ENCODE measurements at places on chromosomes 3 and 15.
A peak's percentile ranks its signal among the peaks of the same experiment; 100 is the strongest.

DNA sequence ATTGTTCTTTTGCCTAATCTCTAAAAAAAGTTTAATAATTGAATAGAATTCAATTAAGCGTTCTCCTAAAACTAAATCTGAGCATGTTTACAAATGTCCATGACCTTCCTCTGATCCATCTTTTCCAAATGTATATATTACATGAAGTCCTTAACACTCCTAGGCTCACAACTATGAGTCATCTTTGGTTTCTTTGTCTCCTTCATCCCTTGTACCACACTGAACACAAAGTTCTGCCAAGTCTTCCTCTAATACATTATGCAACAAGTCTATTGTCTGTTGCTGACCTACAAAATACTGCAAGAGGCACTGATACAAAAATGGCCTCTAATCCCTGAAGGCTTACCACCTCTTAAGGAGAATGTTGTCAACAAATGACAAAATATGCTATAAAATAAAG, 550.2 kb downstream of the PYDC2 start:
- H3K27ac ChIP-seq, result no peak overlapping the region
- H3K4me1 ChIP-seq, result no peaks in the 10 kb centered on the region
- H3K27me3 ChIP-seq, result no peaks in the 10 kb centered on the region
- no peaks in the 10 kb centered on the region for H3K36me3 ChIP-seq
- no peak overlapping the region for H3K4me3 ChIP-seq

GRCh38 chr3:21912711-21913110, 161.7 kb upstream of the ZNF385D start:
- H3K4me3 ChIP-seq, result no peak overlapping the region
- no peak overlapping the region for H3K27ac ChIP-seq
- H3K4me1 ChIP-seq, result no peaks in the 10 kb centered on the region

- no peak for DNase-seq
- H3K4me3 ChIP-seq, result no peak overlapping the region
- H3K4me1 ChIP-seq, result no peaks in the 10 kb centered on the region
- no peaks in the 10 kb centered on the region for H3K27me3 ChIP-seq
Observed at GRCh38 chr3:8638994-8639658, 5.5 kb downstream of the SSUH2 start.

GRCh38 chr15:52207191-52207590, 16.0 kb upstream of the GNB5 start:
- H3K36me3 ChIP-seq, result peaks cover 62% of the 10 kb centered on the region
- no peaks in the 10 kb centered on the region for H3K27me3 ChIP-seq
- H3K4me3 ChIP-seq, result no peak overlapping the region
- no peak overlapping the region for H3K27ac ChIP-seq
- no peaks in the 10 kb centered on the region for H3K4me1 ChIP-seq

GRCh38 chr3:58356054-58356453, 23.4 kb downstream of the PXK start:
- H3K27me3 ChIP-seq, result no peaks in the 10 kb centered on the region
- peaks cover 54% of the 10 kb centered on the region for H3K4me1 ChIP-seq
- H3K4me3 ChIP-seq, result no peak overlapping the region
- no peaks in the 10 kb centered on the region for H3K36me3 ChIP-seq

- H3K27ac ChIP-seq, result peak overlapping the region; percentile 84
- H3K27me3 ChIP-seq, result no peaks in the 10 kb centered on the region
- H3K4me1 ChIP-seq, result peaks cover 6% of the 10 kb centered on the region
- no peaks in the 10 kb centered on the region for H3K36me3 ChIP-seq
Observed at GRCh38 chr15:48642795-48643194, 2.7 kb downstream of the FBN1 start.

- no peak for DNase-seq
- no peaks in the 10 kb centered on the region for H3K4me1 ChIP-seq
- H3K4me3 ChIP-seq, result no peak overlapping the region
- no peaks in the 10 kb centered on the region for H3K36me3 ChIP-seq
- no peaks in the 10 kb centered on the region for H3K27me3 ChIP-seq
- H3K27ac ChIP-seq, result no peak overlapping the region
Observed at GRCh38 chr3:115990669-115991068, 367.4 kb downstream of the GAP43 start.

GRCh38 chr15:31427411-31427810, 100.8 kb downstream of the KLF13 start:
- H3K4me3 ChIP-seq, result no peak overlapping the region
- H3K27me3 ChIP-seq, result no peaks in the 10 kb centered on the region
- H3K27ac ChIP-seq, result no peak overlapping the region
- H3K4me1 ChIP-seq, result no peaks in the 10 kb centered on the region
- H3K36me3 ChIP-seq, result no peaks in the 10 kb centered on the region
- no peak for DNase-seq

DNA sequence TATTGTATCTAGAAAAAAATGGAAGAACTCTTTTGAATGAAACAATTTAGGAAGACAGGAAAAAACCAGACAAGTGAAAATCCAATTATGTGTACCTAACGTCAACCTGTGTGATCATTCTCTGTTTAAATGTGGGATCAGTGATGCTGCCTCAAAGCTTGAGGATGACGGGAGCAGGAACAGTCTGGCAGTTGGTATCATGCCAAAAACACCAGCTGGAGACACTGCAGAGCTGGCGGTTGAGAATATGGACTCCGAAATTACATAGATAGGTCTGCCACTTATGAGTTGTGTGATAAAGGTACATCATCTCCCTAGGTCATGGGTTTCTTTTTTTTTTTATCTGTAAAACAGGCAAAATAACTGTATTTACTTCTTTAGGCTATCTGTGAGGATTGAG, 480.5 kb downstream of the CNTN4 start:
- no peaks in the 10 kb centered on the region for H3K27me3 ChIP-seq
- H3K4me1 ChIP-seq, result no peaks in the 10 kb centered on the region
- H3K27ac ChIP-seq, result no peak overlapping the region
- no peak overlapping the region for H3K4me3 ChIP-seq

- peak; percentile 35 for DNase-seq
- peaks cover 25% of the 10 kb centered on the region for H3K4me1 ChIP-seq
- H3K27me3 ChIP-seq, result no peaks in the 10 kb centered on the region
- no peak overlapping the region for H3K27ac ChIP-seq
- H3K4me3 ChIP-seq, result no peak overlapping the region
Observed at GRCh38 chr3:56855856-56856512, 54.2 kb upstream of the ARHGEF3 start.

DNA sequence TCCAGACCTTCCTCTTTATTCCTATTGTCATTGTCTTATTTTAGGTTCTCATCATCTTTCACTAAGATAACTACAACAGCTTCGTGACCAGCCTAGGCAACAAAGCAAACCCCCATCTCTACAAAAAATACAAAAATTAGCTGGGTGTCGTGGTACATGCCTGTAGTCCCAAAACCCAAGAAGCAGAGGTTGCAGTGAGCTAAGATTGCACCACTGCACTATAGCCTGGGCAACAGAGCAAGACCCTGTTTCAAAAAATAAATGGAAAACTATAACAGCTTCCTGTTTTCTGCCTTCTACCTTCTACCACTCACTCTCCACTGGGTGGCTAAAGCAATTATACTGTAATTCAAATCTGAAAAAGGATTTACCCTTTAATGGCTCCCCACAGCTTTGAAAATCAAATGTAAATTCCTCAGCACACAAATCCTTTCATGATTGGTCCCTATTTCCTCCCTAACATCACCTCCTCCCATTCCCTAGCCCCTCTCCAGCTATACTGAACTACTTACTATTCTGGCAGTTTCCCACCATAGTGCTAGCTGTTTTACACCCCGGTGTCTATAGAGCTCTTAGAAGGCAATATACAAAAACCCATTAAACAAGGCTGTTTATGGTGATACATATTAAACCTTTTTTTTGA, 33.4 kb downstream of the LRRFIP2 start:
- H3K4me1 ChIP-seq, result peaks cover 4% of the 10 kb centered on the region
- H3K4me3 ChIP-seq, result no peak overlapping the region
- peaks cover 25% of the 10 kb centered on the region for H3K36me3 ChIP-seq
- DNase-seq, result no peak
- H3K27me3 ChIP-seq, result no peaks in the 10 kb centered on the region
- H3K27ac ChIP-seq, result no peak overlapping the region

DNA sequence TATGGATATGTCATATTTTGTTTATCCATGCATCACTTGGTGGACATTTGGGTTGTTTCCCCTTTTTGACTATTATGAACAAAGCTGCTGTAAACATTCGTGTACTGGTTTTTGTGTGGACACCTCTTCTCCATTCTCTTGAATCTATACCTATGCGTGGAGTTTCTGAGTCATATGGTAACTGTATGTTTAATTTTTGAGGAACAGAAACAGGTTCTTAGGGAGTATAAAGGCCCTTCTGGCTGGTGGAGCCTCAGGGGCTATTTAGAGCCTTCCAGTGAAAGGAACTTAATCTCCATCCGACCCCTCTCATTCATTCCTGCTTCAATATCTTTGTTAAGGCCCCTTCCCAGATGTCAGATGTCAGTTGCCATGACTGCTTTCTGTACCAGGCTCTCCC, 14.1 kb upstream of the CTXND1 start:
- no peak overlapping the region for H3K4me3 ChIP-seq
- no peak for DNase-seq
- H3K4me1 ChIP-seq, result no peaks in the 10 kb centered on the region
- no peaks in the 10 kb centered on the region for H3K27me3 ChIP-seq

Data from stomach (tissue), 19 donors.